Activated naive CD4-positive, alpha-beta T cell treated with anti-CD3 and anti-CD28 coated beads for 36 hours (primary cell): ENCODE measurements at places on chromosomes 6 and 20. TPM values are rescaled to one million over a fixed set of nuclear protein-coding genes. Genes with fewer than 3 reads are reported as not detected.

DNA sequence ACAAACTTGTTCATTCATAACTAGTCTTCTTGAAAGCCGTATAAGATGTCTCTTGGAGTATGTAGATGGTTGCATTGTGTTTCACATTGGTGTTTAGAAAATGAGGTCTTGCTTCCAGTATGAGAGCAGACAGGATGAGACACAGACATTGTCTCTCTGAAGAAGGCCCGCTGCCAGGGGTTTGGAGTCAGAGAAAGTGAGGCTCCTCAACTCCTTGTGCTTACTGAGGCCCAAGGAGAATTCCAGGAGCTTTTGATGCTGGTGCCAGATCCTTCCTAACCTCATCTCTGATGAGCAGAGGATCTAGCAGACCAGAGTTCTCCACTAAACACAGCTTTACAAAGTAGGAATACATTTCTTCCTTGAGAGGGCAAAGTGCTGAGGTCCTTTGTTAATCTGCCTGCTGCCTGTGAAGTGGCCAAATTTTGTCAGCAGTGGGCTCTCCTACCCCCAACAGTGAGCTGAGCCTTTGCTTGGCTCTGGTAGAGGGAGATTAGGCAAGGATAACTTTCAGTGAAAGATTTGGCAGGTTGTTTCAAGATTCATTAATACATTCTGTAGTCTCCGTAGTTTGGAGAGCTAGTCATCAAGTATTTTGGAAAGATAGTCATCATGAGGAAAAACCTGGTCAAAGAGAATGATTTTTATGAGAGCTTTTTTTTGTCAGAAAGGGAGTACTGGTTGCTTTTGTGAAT is 9.7 kb downstream of the MAPRE1 start:
- H3K27ac ChIP-seq: peak overlapping the region; percentile 54
- H3K27me3 ChIP-seq: no peaks in the 10 kb centered on the region
- DNase-seq: no peak
- peaks cover 64% of the 10 kb centered on the region for H3K4me1 ChIP-seq

DNA sequence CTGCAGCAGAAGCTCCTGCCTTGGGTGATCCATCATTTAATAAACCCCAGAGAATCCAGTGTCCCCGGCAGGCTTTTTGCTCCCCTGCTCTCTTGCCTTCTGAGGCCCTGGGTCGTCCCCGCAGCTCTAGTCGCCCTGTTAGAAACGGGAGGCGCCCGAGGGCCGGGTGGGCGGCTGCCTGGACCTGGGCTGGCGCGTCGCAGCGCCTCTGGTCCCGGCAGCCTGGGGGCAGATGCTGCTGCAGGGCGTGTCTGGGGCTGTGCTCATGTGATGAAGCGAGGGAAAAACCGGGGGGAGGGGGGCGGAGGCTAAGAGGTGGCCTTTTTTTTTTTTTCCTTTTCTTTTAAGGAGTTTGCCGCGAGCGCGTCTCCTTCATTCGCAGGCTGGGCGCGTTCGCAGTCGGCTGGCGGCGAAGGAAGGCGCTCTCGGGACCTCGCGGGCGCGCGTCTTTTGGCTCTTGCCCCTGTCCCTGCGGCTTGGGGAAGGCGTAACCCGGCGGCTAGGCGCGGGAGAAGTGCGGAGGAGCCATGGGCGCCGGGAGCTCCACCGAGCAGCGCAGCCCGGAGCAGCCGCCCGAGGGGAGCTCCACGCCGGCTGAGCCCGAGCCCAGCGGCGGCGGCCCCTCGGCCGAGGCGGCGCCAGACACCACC is 394 bp downstream of the AKAP12 start:
- H3K36me3 ChIP-seq: peaks cover 2% of the 10 kb centered on the region
- DNase-seq: peak; percentile 71
- H3K4me1 ChIP-seq: peaks cover 8% of the 10 kb centered on the region
- no peak overlapping the region for H3K27ac ChIP-seq

DNA sequence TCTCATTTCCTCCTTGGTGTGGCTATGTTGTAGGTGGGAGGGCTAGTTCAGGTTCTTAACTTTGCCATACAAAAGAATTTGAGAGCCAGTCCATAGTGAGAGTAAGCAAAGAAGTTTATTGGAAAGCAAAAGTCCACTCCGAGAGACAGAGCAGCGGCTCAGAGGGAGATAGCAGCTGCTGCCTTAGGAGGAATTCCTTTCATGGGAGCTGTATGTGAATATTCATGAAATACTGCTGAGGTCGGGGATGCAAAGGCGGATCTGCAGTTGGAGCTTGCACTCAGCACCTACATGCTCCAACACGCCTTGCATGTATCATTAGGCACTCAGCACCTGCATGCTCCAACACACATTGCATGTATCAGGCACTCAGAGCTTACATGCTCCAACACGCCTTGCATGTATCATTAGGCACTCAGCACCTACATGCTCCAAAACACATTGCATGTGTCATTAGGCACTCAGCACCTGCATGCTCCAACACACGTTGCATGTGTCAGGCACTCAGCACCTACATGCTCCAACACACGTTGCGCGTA is 54.9 kb downstream of the CDH4 start:
- no peaks in the 10 kb centered on the region for H3K4me1 ChIP-seq
- no peak overlapping the region for H3K4me3 ChIP-seq
- H3K27ac ChIP-seq: no peak overlapping the region

- no peak overlapping the region for H3K27ac ChIP-seq
- H3K27me3 ChIP-seq: peaks cover 26% of the 10 kb centered on the region
- no peaks in the 10 kb centered on the region for H3K36me3 ChIP-seq
Measured at GRCh38 chr6:113870917-113871316, 13.8 kb downstream of the MARCKS start.

Gene DYNLT2
- total RNA-seq: 3.1 TPM
